ENCODE measurements at places on chromosomes 12 and 14.

- DNase-seq: no peak
These were observed 26.3 kb downstream of the ZFYVE21 start for GRCh38 chr14:103741876-103742275.

- no peak for DNase-seq
These were observed 40.6 kb downstream of the CHGA start for GRCh38 chr14:92963301-92964123.

- no peak for DNase-seq
These were observed 2.7 kb upstream of the CLECL1 start for GRCh38 chr12:9735601-9736000.

- peak; percentile 58 for DNase-seq
These were observed 154.4 kb downstream of the GPHN start for GRCh38 chr14:66662374-66662773.

- DNase-seq: no peak
These were observed 118.7 kb downstream of the BEGAIN start for GRCh38 chr14:100468557-100468956.

GRCh38 chr14:36212987-36213386, 36.5 kb upstream of the PTCSC3 start:
- DNase-seq: no peak

GRCh38 chr12:47987411-47988072, 16.7 kb downstream of the COL2A1 start:
- DNase-seq: no peak

DNA sequence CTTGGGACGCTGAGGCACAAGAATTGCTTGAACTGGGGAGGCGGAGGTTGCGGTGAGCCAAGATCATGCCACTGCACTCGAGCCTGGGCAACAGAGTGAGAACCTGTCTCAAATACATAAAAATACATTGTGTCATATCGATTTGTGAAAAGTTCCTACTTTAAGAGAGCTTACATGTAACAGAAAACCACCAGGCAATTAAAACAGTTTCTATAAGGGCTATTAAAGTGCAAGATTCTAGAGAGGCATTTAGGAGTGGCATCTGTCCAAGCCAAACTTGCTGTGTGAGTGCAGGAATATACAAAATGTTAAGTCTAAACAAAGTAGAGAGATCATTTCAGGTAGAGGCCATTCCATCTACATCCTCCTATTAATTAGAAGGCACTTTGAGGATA, 1.7 kb upstream of the NEK9 start:
- DNase-seq: no peak

DNA sequence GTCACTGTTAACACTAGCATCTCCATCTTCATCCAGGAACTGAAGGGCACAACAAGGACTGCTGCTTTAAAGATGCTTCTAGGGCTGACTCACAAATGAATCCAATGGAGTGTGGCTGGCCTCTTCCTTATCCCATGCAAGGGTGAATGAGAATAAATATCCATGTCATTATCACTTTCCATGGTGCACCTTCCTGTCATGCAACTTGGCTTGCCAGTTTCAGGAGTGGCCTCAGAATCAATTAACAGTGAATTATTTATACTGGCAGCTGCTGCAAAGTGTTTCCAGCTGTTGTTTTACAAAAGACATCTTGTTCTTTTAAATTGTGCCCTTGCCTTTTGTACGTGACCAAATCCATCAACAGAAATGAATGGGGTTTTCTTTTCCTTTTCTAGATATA, 499.3 kb upstream of the TMEM132C start:
- no peak for DNase-seq

GRCh38 chr12:25286837-25287236, 36.1 kb upstream of the KRAS start:
- no peak for DNase-seq

- DNase-seq: no peak
These were observed 39.3 kb downstream of the XRCC3 start for GRCh38 chr14:103675957-103676356.

GRCh38 chr14:56581041-56581727, 1.6 kb downstream of the TMEM260 start:
- DNase-seq: no peak

GRCh38 chr12:112525426-112525809, 106.7 kb downstream of the PTPN11 start:
- no peak for DNase-seq

DNA sequence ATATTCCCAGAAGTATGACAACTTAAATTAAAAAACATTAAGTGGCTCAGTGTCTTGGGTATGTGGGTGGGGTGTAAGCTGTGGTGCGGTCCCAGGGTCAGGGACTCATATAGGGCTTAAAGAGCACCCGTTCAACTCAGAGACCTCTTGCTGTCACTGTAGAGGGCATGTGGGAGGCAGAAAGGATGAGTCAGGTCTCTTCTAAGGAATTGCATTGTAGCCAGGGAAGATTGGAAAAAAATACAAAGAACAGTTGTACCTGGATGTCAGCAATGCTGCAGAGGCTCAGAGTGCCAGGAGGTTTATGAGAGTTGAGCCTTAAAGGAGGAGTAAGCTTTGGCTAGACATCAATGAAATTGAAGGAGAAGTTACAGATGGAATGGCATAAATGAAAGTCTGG, 104.1 kb downstream of the MYRFL start:
- no peak for DNase-seq

GRCh38 chr12:2138871-2139308, 86.1 kb downstream of the CACNA1C start:
- no peak for DNase-seq

DNA sequence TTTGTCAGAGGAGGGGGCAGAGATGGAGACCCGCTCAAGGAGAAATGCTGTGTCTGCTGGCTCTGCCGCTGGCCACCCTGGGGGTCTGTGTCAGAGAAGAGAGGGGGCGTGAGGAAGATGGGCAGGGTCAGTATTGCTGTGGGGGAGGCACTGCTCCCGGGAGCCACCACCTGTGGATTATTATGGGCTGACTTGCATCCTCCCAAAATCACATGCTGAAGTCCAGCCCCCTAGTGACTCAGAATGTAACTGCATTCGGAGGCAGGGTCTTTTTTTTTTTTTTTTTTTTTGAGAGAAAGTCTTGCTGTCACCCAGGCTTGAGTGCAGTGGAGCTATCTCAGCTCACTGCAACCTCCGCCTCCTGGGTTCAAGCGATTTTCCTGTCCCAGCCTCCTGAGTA, 12.3 kb downstream of the ABCD4 start:
- DNase-seq: peak; percentile 64

GRCh38 chr14:92659765-92660561, 88.5 kb downstream of the LGMN start:
- no peak for DNase-seq

GRCh38 chr14:60679566-60680258, 30.4 kb upstream of the SIX1 start:
- DNase-seq: peak; percentile 66

- no peak for DNase-seq
These were observed 127.6 kb upstream of the GSC start for GRCh38 chr14:94897561-94897960.

GRCh38 chr12:102682366-102683289, 202.3 kb upstream of the IGF1 start:
- DNase-seq: no peak

GRCh38 chr14:61147381-61147821, 133.7 kb downstream of the TMEM30B start:
- no peak for DNase-seq

GRCh38 chr12:75585330-75585729, 73.9 kb upstream of the KRR1 start:
- no peak for DNase-seq

Measured in GM23338 (cell line).